Substantia nigra (tissue), 51 donors: ENCODE measurements at places on chromosomes 6 and 20.

- no peak for DNase-seq
These were observed 80.8 kb upstream of the RBM24 start for GRCh38 chr6:17200395-17200794.

DNA sequence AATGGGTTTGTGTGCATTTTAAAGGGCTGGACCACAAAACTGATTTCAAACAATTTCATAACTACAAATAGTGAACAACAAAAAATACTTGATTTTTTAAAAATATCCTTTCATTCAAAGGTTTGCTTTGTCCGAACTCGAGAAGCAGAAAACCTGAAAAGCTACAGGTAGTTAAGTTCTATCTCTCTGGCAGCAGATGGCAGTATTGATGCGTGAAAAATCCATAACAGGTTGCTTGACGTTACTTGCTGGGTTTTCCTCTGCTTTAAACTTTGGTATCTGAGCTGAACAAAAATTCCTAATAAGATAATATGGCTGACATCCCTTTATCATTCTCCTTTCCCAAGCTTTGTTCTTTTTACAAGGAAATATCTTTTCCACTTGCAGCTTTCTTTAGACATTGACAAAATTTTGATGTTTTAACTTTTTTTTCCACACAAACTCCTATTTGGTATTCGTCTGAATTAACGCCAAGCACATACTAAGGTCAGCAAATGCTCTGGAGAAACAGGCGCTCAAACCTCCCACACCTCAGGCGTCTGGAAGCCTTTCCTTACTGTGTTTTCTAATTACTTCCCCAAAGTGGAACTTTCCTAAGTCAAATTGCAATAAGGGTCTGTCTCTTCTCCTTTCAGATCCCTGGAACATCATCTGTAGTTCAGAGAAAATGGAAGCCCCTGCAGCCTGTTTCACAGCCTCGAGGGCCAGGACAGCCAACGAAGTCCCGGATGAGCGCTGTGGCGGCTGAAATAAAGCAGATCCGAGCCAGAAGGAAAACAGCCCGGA, 50.3 kb upstream of the GFRAL start:
- DNase-seq, result no peak

DNA sequence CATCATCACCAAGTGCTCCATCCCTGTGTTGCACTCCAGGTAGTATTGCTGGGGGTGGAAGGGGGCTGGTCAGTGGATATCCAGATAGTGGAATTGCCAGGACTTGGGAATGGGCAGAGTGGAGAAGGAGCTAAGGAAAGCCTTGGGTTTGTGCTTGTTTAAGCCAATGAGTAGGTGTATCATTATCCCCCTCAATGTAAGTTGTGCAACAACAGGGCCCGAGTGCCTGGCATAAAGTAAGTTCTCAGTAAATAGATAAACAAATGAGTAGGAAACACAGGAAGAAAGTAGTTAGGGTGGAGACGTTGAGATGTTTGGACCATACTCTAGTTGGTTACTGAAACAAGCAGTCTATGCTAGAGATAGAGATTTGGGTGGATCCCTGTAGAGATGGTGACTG, 9.8 kb downstream of the CCND3 start:
- DNase-seq, result no peak

GRCh38 chr6:34359418-34360158, 32.9 kb downstream of the NUDT3 start:
- DNase-seq, result no peak

- no peak for DNase-seq
These were observed 621.5 kb downstream of the TENT5A start for GRCh38 chr6:81130969-81131368.

DNA sequence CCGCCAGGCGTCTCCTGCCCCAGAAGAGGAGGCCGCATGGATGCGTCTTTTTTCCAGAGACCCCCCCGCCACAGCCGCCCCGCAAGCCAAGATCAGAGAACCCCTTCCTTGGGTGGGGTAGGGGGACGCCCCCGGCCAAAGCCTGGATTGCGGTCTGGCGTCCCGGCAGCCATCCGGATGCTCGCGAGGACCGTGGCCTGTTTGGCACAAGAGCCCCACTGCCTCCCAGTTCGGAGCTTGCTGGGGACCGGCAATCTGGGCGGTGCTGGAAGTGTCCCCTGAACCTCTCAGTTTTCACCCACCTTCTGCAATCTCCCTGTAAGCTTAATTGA, 924 bp downstream of the FAM162B start:
- DNase-seq, result no peak

GRCh38 chr6:119122336-119122735, 43.9 kb upstream of the FAM184A start:
- no peak for DNase-seq

GRCh38 chr6:133337308-133337707, 96.2 kb downstream of the EYA4 start:
- no peak for DNase-seq

DNA sequence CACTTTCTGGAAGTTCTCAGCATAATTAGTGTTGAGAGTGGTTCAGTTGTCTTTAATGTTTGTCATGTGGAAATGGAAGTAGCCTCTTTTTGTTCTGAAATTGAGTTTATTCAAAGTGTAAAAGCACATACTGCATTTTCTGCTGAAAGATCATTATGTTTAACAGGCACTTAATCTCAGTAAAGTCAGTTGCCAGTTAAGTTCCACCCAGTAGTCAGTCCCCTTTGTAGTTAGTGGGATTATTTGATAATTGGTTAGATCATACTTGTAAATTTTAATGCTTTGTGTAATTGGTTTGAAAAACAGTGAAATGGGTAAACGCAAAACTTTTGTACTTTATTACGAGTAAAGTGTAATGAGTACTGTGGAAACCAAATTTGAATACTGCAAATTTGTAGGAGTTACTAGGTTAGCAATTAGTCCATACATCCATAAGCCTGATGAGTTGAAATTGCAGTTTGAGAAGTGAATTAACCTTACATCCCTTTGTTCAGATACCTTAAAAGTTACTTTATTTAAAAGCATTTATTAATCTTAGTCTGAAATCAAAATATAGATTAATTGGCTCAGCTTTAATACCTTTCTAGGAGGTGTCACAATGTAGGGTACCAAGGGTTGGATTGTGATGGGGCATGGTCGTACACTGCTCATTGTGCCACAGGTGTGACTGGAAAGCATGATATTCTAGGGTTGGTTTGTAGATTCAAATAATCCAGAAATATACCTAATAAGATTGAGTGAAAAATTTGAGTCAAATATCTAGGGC, 4.4 kb downstream of the SRSF6 start:
- no peak for DNase-seq

DNA sequence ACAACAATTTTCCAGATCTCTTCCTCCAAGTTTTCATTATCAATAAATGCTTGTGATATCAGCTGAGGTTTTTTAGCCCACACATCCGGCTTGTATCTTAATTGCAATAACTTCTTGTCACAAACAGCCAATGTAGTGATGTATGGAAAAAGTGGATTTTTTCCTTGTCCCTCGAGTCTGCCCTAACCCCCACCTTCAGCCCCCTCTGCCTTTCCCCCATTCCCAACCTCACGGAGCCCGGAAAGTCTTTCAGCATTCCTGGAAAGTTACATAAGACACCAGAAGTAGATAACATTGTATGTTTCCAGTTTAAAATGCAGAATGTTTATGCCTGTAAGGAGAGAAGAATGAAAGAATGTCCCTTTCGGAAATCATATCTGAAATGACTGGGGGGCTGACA, 179.2 kb upstream of the PHACTR1 start:
- DNase-seq, result no peak

- no peak for DNase-seq
These were observed 876.1 kb upstream of the ADGRB3 start for GRCh38 chr6:67759001-67759400.

DNA sequence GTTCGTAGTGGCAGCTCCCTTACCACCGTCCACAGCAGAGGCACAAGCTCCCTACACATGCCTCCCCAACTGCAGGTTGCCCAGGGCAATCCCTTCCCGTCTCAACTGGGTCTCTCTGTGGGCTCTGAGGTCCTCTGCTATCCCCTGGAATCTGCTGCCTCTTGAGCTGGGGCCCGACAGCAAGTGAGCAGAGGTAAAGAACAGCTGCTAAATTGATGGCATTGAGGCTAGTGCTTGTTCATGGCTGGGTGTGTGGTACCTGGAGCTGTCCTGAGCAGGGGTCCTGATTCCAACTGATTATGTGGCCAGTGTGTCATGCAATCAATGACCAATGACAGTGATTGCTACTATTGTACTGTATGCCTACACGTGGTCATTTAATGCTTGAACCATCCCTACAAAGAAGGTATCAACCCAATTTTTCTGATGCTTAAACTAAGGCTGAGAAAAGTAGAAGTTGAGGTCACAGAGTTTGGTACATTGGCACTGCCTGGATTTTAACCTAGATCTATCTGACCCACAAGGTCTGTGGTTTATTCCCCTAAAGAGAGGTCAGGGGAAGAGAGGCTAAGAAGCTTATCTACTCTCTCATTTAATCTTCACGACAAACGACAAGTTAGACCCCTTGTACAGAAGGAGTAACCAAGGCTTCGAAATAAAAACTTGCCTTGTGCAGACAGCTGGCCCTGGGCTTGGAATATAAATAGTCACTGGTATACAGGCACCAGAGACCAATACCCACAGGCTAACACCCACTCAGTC, 41.1 kb downstream of the HNF4A start:
- no peak for DNase-seq

- DNase-seq, result no peak
These were observed 106.1 kb downstream of the TFAP2C start for GRCh38 chr20:56735084-56735642.
